B cell (primary cell): ENCODE measurements at places on chromosomes 5 and 9. TPM values are rescaled to one million over a fixed set of nuclear protein-coding genes. Genes with fewer than 3 reads are reported as not detected.

ZFP37 gene
- 3.6 and 4.0 TPM in 2 replicates for total RNA-seq

UGT3A2 gene
- not detected in 2 replicates for total RNA-seq

KIF4B gene
- total RNA-seq, result not detected in 2 replicates

SHISAL2B gene
- not detected in 2 replicates for total RNA-seq

TICAM2 gene
- total RNA-seq, result 4.9 and 5.4 TPM in 2 replicates

GRCh38 chr5:62059960-62060359 lies 246.0 kb upstream of the KIF2A start:
- no peak overlapping the region for H3K4me3 ChIP-seq
- no peak overlapping the region for H3K27ac ChIP-seq
- DNase-seq, result no peak
- H3K4me1 ChIP-seq, result no peaks in the 10 kb centered on the region

GRCh38 chr9:91187311-91187964 lies 174.3 kb downstream of the AUH start:
- no peaks in the 10 kb centered on the region for H3K27me3 ChIP-seq
- H3K4me3 ChIP-seq, result no peak overlapping the region
- H3K4me1 ChIP-seq, result peaks cover 17% of the 10 kb centered on the region
- H3K36me3 ChIP-seq, result no peaks in the 10 kb centered on the region
- no peak for DNase-seq
- H3K27ac ChIP-seq, result no peak overlapping the region

GRCh38 chr9:120369608-120370220 lies 210.3 kb downstream of the CDK5RAP2 start:
- DNase-seq, result no peak
- no peaks in the 10 kb centered on the region for H3K36me3 ChIP-seq
- no peaks in the 10 kb centered on the region for H3K27me3 ChIP-seq
- no peaks in the 10 kb centered on the region for H3K4me1 ChIP-seq
- H3K27ac ChIP-seq, result no peak overlapping the region
- H3K4me3 ChIP-seq, result no peak overlapping the region

GRCh38 chr5:40627706-40628105 lies 52.0 kb upstream of the PTGER4 start:
- no peaks in the 10 kb centered on the region for H3K27me3 ChIP-seq
- DNase-seq, result no peak
- peaks cover 5% of the 10 kb centered on the region for H3K4me1 ChIP-seq
- H3K4me3 ChIP-seq, result no peak overlapping the region
- no peak overlapping the region for H3K27ac ChIP-seq

GRCh38 chr9:16150938-16151650 lies 598.3 kb downstream of the CCDC171 start:
- no peaks in the 10 kb centered on the region for H3K4me1 ChIP-seq
- H3K4me3 ChIP-seq, result no peak overlapping the region
- no peaks in the 10 kb centered on the region for H3K27me3 ChIP-seq

DNA sequence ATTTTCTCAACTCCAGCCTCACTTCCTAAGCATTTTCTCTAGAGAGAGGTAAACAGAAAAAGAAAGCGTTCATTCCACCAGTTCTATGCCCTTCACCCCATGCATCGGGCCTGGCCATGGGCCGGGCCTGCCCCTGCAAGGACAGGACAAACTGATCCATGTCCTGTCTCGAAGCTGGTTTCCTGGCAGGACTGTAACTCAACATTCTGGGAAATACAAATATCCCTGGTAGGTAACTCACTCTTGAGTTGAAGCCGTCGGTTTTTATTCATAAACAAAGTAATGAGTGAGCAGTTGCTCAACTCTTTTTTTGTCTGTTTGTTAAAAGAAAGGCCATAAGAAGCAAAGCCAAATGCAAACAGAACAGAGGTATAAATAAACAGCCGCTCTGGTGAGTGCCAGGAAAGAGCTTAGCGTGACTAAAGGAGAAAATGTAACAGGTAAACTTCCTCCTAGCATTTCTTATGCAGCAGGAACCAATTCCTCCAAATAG lies 64.4 kb upstream of the DNAH5 start:
- H3K27me3 ChIP-seq, result peaks cover 3% of the 10 kb centered on the region
- no peak overlapping the region for H3K4me3 ChIP-seq
- no peak overlapping the region for H3K27ac ChIP-seq
- H3K4me1 ChIP-seq, result peaks cover 8% of the 10 kb centered on the region
- DNase-seq, result no peak

DNA sequence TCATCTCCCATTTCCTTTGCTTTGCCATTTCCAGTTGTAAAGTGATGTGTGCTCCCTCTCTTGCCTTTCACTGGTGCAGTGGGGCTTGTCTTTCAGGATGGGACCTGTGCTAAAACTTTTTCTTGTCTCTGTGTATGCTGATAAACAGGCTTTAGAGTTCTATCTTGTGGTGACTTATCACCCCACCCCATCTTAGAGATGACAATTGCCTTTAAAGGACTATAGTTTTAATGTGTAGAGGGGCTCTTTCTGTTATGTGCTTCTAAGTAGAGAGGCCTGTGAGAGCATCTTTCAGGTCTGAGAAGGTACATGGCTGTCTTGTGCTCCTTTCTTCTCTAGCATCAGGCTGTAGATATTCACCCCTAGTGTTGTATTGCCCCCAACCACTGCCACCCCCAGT lies 21.9 kb downstream of the MAN2A1 start:
- no peak for DNase-seq
- no peaks in the 10 kb centered on the region for H3K4me1 ChIP-seq
- no peak overlapping the region for H3K27ac ChIP-seq
- H3K4me3 ChIP-seq, result no peak overlapping the region
- no peaks in the 10 kb centered on the region for H3K27me3 ChIP-seq

DNA sequence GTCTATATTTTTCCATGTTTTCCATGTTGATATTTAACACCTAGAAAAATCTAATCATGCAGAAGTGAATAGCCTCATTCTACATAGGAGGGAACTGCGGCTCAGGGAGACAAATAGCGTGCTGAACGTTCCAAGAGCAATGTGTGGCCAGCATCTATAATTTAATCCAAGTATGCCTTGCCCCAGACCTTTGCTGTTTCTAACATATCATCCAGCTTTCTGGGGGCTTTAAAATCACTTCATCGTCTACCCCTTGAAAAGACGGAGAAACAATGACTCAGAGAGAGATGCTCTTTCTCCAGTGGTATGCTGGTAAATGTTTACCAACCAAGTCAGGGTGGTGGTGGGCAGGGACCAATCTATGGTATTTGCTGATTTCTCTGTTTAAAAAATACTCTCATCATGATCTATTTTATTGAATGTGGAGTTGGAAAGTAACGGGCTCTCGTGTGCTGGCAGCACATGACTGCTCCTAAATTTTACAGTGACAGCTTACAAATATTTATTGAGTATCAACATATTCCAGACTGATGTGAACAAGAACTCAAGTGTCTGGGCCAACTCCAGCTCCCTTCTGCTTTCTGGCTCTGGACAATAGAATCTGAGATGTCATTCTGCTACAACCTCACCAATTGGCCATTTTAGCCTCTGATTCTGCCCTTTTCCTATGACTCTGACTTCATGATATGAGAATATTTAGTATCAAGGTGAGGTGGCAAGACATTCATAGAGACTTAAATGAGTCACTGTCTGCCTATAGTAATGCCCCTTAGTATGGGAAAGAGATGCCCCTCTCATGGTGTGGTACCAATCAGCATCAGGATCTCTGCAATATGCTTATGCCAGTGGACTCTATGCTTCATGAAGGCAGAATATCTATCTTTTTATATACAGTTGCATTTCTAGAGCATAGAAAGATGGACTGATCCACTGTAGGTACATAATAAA lies 407.4 kb upstream of the TNC start:
- no peaks in the 10 kb centered on the region for H3K4me1 ChIP-seq
- no peak overlapping the region for H3K4me3 ChIP-seq
- no peaks in the 10 kb centered on the region for H3K27me3 ChIP-seq
- no peaks in the 10 kb centered on the region for H3K36me3 ChIP-seq

DNA sequence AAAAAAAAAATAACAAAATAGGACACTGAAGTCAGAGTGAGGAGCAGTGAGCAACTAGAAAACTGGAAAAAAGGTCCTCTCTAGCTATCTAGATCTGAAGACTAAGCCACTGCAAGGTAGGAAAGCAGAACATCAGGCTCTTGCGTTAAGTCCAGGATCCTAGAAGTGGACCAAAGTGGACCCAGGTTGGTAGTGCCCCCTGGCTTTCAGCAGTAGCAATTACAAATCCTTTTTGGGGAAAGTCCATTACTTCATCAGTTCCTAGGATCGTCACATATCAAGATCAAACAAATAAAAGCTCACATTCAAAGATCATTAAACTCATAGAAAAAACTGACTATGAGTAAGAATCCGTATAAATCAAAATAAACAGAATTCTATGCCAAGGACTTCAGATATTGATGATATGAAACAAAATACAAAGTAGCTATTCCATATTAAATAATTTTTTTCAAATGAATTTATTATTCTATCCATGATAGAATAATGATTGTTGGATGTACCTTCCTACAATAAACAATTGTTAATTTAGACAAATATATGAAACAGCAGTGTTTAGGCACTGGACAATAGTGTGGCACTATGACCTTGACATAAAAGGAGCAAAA lies 6.5 kb upstream of the RICTOR start:
- no peaks in the 10 kb centered on the region for H3K36me3 ChIP-seq
- no peak overlapping the region for H3K27ac ChIP-seq
- DNase-seq, result peak; percentile 55
- H3K4me1 ChIP-seq, result peaks cover 16% of the 10 kb centered on the region
- H3K27me3 ChIP-seq, result no peaks in the 10 kb centered on the region

DNA sequence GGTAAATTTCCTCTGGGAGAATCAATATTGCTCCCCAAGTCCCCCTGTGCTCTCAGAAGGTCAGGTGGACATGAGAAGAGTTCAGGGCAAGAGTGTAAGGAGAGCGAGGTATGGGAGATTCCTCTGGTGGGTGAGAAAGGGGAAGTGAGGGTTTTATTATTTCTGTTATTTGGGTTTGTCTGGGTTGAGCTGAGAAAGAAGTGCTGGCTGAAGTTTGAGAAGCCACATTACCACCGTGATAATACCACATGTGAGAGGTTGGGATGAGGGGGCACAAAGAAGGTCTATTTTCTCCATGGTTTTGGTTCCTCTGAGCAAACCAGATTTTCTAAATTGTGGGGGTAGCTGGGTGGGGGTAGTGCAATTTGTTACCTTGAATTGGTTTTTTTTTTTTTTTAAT lies 350.4 kb downstream of the OSTF1 start:
- H3K36me3 ChIP-seq, result no peaks in the 10 kb centered on the region
- H3K4me3 ChIP-seq, result no peak overlapping the region
- DNase-seq, result no peak
- no peak overlapping the region for H3K27ac ChIP-seq
- no peaks in the 10 kb centered on the region for H3K4me1 ChIP-seq

DNA sequence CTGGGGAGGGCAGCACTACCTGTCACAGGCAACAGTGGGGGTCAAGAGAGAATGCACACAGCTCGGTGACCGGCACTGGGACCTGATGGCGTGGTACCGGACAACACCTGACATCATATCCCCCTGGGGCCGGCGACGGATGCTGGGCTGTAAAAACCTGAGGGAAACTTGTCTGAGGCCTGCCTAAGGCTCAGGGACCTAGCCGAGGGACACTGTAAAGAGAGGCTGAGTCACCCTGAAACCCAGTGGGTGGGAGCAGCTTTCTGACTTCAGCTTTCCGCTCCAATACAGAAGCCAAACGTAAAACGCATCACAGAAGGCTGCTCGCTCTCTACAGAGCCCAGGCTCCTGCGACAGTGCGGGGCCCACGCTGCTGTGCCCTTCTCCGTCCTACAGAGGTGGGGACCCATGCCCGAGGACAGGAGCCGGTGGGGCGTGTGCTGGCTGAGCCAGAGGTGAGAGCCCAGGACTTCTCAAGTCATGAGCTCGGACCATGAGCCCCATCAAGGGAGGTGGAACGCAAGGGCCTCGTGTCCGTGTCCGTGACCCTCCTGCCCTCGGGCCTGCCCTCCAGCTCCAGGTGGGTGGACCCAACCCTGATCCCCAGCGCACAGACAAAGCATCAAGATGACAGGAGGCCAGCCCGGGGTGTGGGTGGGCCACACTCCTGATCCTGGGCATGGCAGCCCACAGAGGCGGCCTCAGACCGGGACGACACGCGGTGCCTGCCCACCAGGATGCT lies 5.3 kb downstream of the RALGDS start:
- peak overlapping the region; percentile 57 for H3K27ac ChIP-seq
- H3K4me1 ChIP-seq, result peaks cover 55% of the 10 kb centered on the region
- no peaks in the 10 kb centered on the region for H3K27me3 ChIP-seq
- no peaks in the 10 kb centered on the region for H3K36me3 ChIP-seq
- DNase-seq, result peak; percentile 66
- no peak overlapping the region for H3K4me3 ChIP-seq

DNA sequence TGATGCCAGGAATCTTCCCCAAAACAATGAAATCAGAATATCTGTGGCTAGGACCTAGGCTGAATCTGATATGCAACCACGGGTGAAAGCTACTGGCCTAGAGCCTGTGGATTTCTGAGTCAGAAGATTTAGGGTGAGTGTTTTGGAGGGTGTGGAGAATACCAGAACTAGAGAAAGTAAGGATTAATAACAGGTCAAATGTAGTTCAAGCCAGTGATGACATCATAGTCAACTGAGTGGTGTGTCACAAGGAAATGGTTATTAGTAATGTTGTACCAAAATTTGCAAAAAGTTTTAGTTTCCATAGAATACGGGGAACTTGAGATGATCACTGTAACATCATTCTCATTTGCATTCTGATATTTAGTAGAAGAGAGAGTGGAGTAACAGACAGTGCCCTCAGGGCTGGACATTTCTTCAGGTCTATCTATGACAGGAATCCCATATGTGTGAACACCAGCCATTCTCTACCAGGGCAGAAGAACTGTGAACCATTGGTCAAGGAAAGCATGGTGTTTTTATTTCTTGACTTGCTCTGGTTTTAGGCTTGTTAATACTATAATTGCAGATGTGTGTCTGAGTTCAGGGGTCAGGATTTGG lies 3.7 kb downstream of the GALNT12 start:
- peaks cover 18% of the 10 kb centered on the region for H3K4me1 ChIP-seq
- no peak overlapping the region for H3K4me3 ChIP-seq
- DNase-seq, result no peak
- H3K27me3 ChIP-seq, result peaks cover 23% of the 10 kb centered on the region
- no peak overlapping the region for H3K27ac ChIP-seq

DNA sequence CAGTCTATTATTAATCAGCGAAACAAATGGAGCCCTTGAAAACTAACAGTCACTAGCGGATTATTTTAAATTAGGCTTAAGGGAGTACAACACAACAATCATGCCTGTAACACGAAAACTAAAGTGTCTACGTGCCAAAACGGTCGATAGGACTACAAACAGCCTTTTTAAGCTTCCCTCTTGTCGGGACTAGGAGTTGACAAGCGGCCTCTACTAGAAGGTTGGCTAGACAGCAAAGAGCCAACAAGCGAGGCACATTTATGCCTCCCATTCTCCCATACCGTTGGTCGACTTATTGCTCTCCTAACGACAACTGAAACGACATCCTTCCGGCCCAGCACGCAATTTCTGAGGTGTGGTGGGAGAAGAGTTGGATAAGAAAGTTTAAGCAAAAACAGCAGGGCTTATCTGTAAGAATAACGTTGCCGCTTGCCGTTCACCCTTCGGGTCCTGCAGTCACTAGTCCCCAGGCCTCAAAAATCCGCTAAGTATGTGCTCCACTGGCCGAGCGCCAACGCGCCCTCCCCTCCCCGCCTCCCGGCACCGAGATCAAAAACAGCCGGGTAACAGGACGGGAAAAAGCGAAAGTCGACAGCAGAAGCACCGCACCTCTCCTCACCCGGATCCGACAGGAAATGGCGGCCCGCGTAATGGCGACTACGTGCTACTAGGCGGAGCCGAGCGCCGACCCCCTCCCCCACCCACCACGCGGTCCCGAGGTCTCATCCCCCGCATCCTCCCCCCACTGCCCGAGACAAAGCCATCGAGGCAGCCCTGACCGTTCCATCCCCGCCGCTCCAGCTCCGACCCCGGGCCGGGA lies 813 bp downstream of the HNRNPK start:
- H3K27ac ChIP-seq, result peak overlapping the region; percentile 99
- H3K4me1 ChIP-seq, result peaks cover 18% of the 10 kb centered on the region
- H3K36me3 ChIP-seq, result peaks cover 41% of the 10 kb centered on the region
- peak overlapping the region; percentile 96 for H3K4me3 ChIP-seq
